ENCODE measurements at places on chromosomes 1 and 21.
A peak's percentile ranks its signal among the peaks of the same experiment; 100 is the strongest.

DNA sequence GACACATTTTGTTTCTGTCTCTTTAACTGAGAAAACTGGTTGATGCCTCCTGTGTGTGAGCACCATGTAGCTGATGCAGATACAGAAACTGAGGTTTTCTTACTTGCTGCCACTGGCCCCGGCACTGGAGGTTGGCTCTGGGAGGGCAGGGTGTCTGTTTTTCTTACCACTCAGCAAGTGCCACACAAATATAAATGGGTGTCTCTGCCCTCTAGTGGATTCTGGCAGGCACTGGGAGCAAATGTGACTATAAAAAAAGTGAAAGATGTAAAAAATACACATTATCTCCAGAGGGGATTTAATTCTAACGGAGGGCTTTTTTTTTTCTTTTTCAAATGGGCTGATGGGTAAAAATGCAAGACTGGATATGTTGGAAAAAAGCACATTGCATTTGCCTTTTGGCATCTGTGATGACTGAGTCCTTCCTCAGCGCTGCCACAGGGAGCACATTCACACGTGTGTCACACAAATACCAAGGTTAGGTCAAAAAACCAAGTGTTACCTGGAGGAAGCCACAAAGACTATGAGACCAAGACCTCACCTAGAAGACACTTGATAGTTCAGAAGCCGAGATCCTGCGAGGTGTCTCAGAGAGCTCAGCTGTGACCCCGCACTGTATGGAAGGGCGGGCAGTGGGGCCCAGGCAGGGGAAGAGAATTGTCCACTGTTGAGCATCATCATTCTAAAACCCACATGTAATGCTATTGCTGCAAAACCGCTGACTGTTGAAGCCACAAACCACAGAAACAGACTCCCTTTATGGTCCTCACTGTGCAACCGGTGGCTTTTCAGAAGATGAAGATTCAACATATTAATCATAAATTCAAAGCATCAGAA, 18.9 kb downstream of the PGBD2 start:
- peak; percentile 65 for DNase-seq

GRCh38 chr1:175481126-175482070, 262.0 kb downstream of the TNR start:
- DNase-seq, result peak; percentile 63

GRCh38 chr21:14943616-14944015, 121.2 kb downstream of the NRIP1 start:
- peak; percentile 10 for DNase-seq

GRCh38 chr1:39690794-39691382, 345 bp downstream of the HPCAL4 start:
- no peak for DNase-seq

DNA sequence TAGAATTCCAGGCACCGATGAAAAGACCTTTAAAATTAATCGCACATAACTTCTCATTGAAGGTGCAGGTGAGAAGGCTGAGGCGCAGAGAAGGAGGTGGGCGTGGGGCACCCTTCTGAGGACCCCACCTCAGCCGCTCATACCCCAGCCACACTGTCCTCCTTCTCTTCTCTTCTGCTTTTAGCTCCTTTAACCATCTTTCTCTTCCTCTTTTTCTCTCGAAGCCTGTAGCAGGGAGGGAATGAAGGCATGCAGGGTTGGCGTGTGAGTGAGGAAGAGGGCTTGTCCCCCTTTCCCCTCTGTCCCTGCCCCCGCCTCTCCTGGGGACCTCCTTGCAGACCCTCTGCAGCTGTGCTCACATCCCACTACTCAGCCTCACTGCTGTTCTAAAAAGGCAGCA, 57.8 kb upstream of the CACNA1E start:
- no peak for DNase-seq

DNA sequence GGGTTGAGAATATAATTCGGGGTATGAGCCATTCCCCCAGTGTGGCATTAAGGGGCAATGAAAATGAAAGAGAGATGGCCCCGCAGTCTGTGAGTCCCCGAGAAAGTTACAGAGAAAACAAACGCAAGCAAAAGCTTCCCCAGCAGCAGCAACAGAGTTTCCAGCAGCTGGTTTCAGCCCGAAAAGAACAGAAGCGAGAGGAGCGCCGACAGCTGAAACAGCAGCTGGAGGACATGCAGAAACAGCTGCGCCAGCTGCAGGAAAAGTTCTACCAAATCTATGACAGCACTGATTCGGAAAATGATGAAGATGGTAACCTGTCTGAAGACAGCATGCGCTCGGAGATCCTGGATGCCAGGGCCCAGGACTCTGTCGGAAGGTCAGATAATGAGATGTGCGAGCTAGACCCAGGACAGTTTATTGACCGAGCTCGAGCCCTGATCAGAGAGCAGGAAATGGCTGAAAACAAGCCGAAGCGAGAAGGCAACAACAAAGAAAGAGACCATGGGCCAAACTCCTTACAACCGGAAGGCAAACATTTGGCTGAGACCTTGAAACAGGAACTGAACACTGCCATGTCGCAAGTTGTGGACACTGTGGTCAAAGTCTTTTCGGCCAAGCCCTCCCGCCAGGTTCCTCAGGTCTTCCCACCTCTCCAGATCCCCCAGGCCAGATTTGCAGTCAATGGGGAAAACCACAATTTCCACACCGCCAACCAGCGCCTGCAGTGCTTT, 9.4 kb downstream of the PROX1 start:
- no peak for DNase-seq

DNA sequence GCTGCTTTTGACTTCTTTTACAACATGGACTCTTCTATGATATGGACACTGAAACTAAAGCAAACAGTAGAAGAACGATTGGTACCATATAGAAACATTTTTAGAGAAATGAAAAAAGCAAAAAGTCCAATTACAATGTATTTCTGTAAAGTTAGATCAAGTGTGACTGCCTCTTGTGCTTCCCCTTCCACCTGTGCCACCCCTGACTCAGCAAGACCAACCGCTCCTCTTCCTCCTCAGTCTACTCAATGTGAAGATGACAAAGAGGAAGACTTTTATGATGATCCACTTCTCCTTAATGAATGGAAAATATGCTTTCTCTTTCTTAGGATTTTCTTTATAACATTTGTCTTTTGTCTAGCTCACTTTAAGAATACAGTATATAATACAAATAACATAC, 66.9 kb downstream of the PHTF1 start:
- DNase-seq, result no peak

DNA sequence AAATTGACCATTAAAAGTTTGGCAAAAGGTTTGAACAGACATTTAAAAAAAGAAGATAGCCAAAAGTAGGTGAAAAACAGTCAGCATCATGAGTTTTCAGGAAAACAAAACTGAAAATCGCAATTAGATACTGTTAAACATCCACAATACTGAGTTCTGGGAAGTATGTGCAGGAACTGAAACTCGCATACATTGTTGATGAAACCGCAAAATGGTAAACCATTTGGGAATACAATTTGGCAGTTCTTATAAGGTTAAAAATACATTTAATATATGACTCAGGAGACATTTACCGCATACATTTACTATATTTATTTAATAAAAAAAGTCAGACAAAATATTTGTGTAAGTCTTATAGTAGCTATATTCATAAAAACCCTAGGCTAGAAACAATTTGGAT, 393.2 kb downstream of the COL11A1 start:
- DNase-seq, result no peak

DNA sequence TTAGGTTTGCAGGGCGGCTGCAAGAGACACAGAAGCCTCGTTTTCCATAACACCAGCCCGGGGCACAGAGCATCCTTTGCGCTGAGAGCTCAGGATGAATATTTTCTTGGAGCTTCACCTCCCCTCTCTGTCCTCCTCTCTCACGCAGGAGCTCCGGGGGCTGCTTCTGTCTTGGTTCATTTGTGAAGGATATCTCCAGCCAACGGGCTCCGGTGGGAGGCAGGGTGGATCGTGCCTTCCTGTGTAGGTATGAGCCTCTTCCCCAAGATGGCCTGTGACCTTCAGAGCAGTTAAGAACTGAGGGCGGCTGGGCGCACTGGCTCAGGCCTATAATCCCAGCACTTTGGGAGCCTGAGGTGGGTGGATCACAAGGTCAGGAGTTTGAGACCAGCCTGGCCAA, 319.0 kb upstream of the C1orf174 start:
- no peak for DNase-seq
